ENCODE measurements at places on chromosomes 1 and 21.

GRCh38 chr21:31397030-31397429 is 53.0 kb upstream of the TIAM1 start:
- no peak overlapping the region for H3K27ac ChIP-seq
- no peaks in the 10 kb centered on the region for H3K27me3 ChIP-seq
- H3K4me3 ChIP-seq, result no peak overlapping the region
- no peaks in the 10 kb centered on the region for H3K36me3 ChIP-seq
- DNase-seq, result no peak

- no peaks in the 10 kb centered on the region for H3K36me3 ChIP-seq
- H3K4me3 ChIP-seq, result no peak overlapping the region
- H3K4me1 ChIP-seq, result no peaks in the 10 kb centered on the region
- H3K27ac ChIP-seq, result no peak overlapping the region
- no peak for DNase-seq
Observed at GRCh38 chr1:204296431-204296988, 63.2 kb downstream of the PLEKHA6 start.

- H3K4me3 ChIP-seq, result no peak overlapping the region
- H3K4me1 ChIP-seq, result peaks cover 2% of the 10 kb centered on the region
- no peak for DNase-seq
- H3K27me3 ChIP-seq, result no peaks in the 10 kb centered on the region
- H3K36me3 ChIP-seq, result peaks cover 67% of the 10 kb centered on the region
Observed at GRCh38 chr1:24902471-24902891, 27.6 kb downstream of the RUNX3 start.

GRCh38 chr1:161176468-161177111 is 717 bp downstream of the B4GALT3 start:
- peak overlapping the region; percentile 97 for H3K4me3 ChIP-seq
- peaks cover 28% of the 10 kb centered on the region for H3K4me1 ChIP-seq
- H3K36me3 ChIP-seq, result peaks cover 36% of the 10 kb centered on the region
- no peak for DNase-seq
- H3K27me3 ChIP-seq, result no peaks in the 10 kb centered on the region
- peak overlapping the region; percentile 94 for H3K27ac ChIP-seq

- H3K4me3 ChIP-seq, result no peak overlapping the region
- H3K4me1 ChIP-seq, result no peaks in the 10 kb centered on the region
- no peaks in the 10 kb centered on the region for H3K36me3 ChIP-seq
- no peak for DNase-seq
- no peaks in the 10 kb centered on the region for H3K27me3 ChIP-seq
Observed at GRCh38 chr1:223062177-223062576, 80.9 kb downstream of the TLR5 start.

DNA sequence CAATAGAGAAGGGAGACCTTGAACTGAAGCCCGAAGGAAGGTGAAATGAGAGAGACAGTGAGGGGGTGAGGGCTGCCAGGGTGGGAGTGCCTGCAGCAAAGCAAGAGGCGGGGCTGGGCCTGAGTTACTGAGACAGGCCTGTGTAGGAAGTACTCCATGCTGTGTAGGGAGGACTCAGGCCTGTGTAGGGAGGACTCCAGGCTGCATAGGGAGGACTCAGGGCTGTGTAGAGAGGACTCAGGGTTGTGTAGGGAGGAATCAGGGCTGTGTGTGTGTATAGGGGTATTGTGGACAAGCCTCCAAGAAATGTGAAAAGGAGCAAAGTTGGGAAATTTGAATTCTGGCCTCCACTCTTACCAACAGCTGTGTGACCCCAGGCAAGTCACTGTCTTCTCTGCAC is 133.8 kb upstream of the CACNA1E start:
- DNase-seq, result no peak
- H3K27ac ChIP-seq, result no peak overlapping the region
- H3K27me3 ChIP-seq, result no peaks in the 10 kb centered on the region
- H3K4me3 ChIP-seq, result no peak overlapping the region
- H3K36me3 ChIP-seq, result no peaks in the 10 kb centered on the region

DNA sequence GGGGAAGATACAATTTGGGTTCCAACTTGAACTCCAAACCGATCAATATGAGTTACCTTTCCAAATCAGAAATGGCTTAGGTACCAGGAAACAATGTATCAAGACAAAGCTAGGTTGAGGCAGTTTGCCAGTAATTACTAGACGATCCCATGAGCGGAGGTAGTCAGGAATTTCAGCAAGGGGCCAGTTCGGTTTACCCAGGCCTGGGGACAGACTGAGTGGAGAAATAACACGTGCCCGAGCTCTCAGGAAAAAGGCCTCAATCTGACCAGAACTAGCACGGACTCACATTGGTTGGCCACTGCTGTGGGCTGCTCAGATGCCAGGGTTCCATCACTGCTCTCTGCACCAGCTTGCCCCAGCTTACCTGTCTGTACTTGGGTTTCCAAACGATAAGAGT is 15.3 kb downstream of the CLSTN1 start:
- no peaks in the 10 kb centered on the region for H3K36me3 ChIP-seq
- DNase-seq, result no peak
- peaks cover 4% of the 10 kb centered on the region for H3K4me1 ChIP-seq
- H3K27me3 ChIP-seq, result no peaks in the 10 kb centered on the region
- no peak overlapping the region for H3K27ac ChIP-seq
- no peak overlapping the region for H3K4me3 ChIP-seq

GRCh38 chr1:196136396-196136795 is 471.8 kb downstream of the KCNT2 start:
- H3K4me3 ChIP-seq, result no peak overlapping the region
- H3K4me1 ChIP-seq, result no peaks in the 10 kb centered on the region
- H3K36me3 ChIP-seq, result no peaks in the 10 kb centered on the region
- H3K27me3 ChIP-seq, result no peaks in the 10 kb centered on the region
- no peak overlapping the region for H3K27ac ChIP-seq
- no peak for DNase-seq

- peak overlapping the region; percentile 6 for H3K27ac ChIP-seq
- H3K36me3 ChIP-seq, result peaks cover 20% of the 10 kb centered on the region
- H3K4me1 ChIP-seq, result peaks cover 23% of the 10 kb centered on the region
Observed at GRCh38 chr1:182601416-182601786, 2.8 kb downstream of the RGS16 start.

GRCh38 chr1:178037510-178038253 is 56.2 kb upstream of the RASAL2 start:
- H3K27ac ChIP-seq, result no peak overlapping the region
- H3K36me3 ChIP-seq, result no peaks in the 10 kb centered on the region
- no peaks in the 10 kb centered on the region for H3K4me1 ChIP-seq
- H3K4me3 ChIP-seq, result no peak overlapping the region
- no peak for DNase-seq
- H3K27me3 ChIP-seq, result no peaks in the 10 kb centered on the region

Measured in effector memory CD4-positive, alpha-beta T cell (primary cell).